ENCODE measurements at places on chromosomes 7 and 10.
A peak's percentile ranks its signal among the peaks of the same experiment; 100 is the strongest.

DNA sequence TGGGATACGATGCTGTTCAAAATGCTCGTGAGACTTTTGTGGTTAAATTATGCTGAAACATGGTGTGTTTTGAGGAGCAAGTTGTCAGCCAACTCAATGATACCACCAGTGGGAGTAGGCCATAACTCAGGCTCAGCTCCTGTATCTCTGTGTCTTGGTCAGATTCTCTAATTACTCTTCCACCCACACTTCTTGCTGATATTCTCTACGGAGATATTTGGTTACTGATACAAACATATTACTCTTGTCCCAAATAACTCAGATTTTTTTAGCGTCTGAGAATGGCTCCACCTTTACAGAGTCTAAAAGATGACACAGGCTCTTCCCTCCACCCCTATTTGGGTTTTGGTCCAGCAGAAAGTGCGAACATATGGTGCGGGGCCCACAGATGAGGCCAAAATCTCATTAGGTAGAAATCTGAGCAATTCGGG lies 168.9 kb downstream of the PKD1L1 start:
- no peak for DNase-seq

- peak; percentile 74 for DNase-seq
These were observed 68.5 kb upstream of the EEPD1 start for GRCh38 chr7:36084485-36085091.

DNA sequence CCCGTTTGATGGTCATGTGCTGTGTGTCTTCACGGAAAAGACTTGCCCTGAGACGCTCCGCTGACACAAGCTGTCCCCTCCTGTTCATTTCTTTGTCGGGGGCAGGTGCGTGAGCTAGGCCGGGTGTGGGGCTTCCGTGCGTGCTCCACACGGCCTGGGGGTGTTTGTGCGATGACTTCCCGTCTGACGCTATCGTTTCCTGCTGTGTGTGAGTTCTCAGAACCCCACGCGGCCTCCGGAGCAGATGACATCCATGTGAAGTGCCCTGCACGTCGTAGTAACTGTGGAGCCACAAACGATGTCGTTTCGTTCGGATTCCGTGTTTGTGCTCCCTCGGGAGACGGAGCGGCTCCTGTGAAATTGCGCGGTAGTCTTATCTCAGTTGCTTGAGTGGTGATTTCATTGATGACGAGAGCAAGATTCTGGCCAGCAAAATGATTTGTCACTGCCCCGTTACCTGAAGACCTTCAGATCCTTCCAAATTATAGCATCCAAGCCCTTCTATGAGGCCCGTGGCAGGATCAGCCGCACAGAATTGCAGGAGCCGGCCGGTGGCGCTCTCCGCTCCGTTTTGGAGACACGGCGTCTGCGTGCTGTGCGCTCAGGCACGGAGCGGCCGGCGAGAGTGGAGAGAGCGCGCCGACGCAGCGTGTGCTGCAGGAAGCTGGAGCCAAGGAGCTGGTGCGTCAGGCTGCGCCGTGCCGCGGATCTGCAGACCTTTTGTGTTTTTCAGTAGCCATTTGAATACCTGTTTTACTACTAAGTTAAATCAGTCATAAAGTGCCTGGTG lies 94.9 kb downstream of the NKX6-2 start:
- DNase-seq, result no peak

DNA sequence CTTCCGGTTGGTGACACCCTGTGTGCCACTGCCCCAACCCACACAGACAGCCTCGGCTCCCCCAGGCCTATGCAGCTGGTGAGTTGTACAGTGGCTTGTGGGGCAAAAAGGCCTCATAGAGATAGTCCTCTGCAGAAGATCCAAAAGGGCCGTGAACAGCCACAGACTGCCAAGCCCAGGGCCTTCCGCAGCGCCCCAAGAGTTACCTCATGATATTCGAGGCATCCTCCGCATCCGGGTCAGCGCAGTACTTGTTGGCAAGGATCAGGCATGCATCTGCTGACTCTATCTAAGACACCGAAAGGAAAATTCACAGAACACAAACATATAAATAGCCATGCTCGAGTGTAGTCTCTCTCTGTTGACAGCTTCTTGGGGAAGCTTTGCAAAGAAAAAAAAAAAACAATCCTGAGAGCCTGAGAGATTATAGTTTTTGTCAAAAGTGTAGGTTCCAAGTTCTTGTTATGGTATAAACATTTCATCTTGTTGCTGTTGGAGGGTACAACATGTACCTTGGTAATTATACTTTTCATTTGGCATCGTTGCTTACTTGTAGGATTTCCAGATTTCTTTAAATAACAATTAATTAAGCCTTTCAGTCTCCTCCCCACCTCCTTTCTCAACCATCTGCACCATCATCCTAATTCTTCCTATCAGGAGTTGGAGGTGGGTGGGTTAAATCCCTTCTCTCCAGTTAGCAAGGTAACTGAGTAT lies 553.0 kb downstream of the KCNMA1 start:
- no peak for DNase-seq

DNA sequence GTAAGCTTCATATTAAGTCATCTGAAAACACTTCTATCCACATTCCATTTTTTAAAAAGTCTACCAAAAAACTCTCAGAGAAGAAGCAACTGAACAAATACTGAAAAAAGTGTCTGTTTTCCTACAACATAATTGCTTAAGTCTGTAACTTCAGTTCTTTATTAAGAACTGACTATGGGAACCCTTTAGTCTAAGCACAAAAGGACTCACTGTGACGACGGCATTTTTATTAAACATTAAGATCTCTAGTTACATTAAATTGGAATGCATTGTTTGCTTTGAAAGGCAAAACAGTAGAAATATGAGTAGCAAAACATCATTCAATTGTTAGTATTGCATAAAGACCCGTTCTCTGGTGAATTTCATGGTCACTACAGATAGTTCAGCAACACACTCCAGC lies 5.8 kb upstream of the FAM3C start:
- peak; percentile 16 for DNase-seq

DNA sequence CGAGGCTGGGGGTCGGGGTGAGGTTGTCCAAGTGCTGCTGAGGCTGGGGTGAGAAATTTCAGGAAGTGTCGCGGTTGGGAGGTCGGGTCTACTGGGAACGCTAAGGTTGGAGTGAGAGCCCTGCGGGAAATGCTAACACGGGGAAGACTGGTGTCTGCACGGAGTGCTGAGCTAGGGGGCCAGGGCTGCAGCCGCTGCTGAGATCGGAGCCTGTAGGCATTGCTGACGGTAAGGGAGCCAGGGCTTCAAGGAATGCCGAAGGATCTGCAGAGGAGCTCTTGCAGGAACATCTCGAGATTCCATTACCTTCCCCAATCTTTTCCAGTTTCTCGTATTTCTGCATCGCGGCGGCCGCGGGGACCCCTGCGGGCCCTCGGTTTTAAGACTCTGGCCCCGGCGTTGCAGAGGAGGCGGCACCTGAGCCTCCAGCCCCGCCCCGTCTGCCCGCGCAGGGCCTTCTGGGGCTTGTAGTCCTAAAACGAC lies at the start of gene CDK5:
Gene CDK5, minus strand, starts transcription at position 392 of the 483 bp plus-strand sequence. Its CDS starts 49 bp downstream, at position 343.
- peak; percentile 72 for DNase-seq
